ENCODE measurements at places on chromosomes 7 and 10.

DNA sequence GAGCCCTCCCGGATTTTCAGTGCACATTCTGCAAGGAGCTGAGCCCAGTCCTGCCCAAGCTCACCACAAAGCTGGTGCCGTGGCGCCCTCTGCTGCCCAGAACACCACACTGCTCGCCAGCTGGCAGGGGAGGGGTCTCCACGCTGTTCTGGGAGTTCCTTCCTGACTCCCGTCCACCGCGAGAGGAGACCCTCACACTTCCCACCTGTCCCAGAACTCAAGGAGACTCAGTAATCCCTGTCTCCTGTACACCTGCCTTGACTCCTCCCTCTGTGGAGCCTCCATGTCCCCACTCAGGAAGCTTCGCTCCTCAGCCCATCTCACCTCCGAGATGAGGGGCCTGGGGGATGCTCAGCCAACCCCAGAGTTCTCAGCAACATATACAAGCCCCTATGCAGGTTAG, 11.3 kb downstream of the C10orf105 start:
- peak; percentile 88 for DNase-seq

- DNase-seq, result no peak
These were observed 266.2 kb upstream of the PHF14 start for GRCh38 chr7:10707519-10707918.

GRCh38 chr10:112964482-112964881, 14.4 kb downstream of the TCF7L2 start:
- no peak for DNase-seq

DNA sequence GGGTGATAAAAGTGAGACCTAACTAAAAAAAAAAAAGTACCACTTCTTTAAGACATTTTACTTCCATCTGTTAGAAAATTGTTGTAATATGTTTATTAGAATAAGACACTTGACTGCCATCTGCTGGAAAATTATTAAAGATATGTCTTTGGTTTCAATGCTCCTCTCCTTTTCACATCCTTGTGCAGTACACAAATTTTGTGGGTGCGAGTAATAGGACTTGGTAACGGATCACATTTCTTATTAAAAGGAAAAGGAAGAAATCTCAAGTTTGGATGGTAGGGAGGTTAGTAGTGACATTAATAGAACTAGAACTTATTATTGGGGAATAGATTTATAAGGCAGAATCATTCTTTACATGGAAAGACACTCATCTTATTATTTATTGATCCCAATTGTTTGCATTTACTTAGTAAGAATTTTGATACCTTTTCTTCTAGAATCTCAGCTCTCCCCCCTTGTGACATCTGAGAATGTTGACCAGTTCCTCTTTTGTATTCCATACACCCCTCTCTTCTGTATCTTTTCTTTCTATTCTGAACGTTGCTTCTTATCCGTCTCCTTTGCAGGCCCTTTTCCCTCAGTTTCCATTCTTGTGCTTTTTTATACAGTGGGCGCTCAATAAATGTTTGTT, 43.0 kb upstream of the RPA3 start:
- no peak for DNase-seq

- DNase-seq, result no peak
These were observed 100.5 kb downstream of the GLCCI1 start for GRCh38 chr7:8068892-8069686.

GRCh38 chr10:113515161-113515560, 37.7 kb upstream of the HABP2 start:
- no peak for DNase-seq

GRCh38 chr10:1158066-1158465, 101.9 kb downstream of the WDR37 start:
- no peak for DNase-seq

- DNase-seq, result no peak
These were observed 89.3 kb downstream of the DNMBP start for GRCh38 chr10:99920486-99920885.

GRCh38 chr10:43785252-43785651, 136.6 kb upstream of the ZNF32 start:
- peak; percentile 38 for DNase-seq

- DNase-seq, result no peak
These were observed 44.8 kb downstream of the ADCYAP1R1 start for GRCh38 chr7:31096877-31097258.

GRCh38 chr10:12984165-12984747, 17.3 kb downstream of the CCDC3 start:
- no peak for DNase-seq

DNA sequence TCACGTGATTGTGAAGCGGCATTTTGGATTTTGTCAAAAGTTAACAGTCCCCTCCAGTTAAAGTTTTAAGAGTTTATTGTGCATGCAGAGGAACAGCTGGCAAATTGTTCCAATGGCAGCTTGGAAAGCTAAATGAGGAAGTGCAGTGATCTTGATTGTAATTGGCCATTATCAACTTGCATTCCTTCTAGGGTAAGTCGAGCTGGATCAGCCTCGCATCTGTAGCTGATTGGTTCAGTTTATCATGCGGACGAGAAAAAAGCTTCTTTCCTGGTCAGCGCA, 566 bp downstream of the ZNF789 start:
- DNase-seq, result peak; percentile 50

GRCh38 chr7:484356-485101, 35.1 kb downstream of the PDGFA start:
- DNase-seq, result peak; percentile 69

GRCh38 chr10:35573796-35574195, 31.3 kb upstream of the GJD4 start:
- DNase-seq, result no peak

DNA sequence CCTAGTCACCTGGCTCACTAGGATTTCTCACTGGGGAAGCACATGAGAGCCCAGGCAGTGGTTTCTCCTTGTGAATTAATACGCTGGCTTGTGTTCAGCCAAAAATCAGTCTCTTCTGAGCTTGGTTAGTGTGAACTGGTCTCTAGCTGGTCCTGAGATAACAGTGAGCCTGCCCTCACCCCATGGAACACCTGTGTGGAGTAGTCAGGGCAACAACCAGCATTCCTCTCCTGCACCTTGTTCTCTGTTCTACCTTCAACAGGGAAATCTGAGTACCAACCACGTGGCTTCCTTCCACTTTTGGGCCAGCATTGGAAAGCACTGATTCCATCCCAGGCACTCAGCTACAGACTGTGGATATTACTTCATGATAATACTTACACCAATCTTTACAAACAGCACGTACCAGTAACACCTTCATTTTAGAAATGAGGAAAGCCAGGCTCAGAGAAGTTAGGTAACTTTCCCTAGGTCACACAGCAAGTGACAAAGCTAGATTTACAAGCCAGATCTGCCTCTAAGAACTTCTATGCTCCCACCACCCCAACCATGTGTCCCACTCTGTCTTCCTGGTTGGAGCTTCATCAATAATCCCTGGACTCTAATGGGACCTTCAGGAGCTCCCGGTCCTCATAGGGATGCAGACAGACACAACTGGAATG, 106.6 kb downstream of the GRID1 start:
- no peak for DNase-seq

GRCh38 chr7:112202816-112203215, 3.4 kb downstream of the DOCK4 start:
- no peak for DNase-seq

DNA sequence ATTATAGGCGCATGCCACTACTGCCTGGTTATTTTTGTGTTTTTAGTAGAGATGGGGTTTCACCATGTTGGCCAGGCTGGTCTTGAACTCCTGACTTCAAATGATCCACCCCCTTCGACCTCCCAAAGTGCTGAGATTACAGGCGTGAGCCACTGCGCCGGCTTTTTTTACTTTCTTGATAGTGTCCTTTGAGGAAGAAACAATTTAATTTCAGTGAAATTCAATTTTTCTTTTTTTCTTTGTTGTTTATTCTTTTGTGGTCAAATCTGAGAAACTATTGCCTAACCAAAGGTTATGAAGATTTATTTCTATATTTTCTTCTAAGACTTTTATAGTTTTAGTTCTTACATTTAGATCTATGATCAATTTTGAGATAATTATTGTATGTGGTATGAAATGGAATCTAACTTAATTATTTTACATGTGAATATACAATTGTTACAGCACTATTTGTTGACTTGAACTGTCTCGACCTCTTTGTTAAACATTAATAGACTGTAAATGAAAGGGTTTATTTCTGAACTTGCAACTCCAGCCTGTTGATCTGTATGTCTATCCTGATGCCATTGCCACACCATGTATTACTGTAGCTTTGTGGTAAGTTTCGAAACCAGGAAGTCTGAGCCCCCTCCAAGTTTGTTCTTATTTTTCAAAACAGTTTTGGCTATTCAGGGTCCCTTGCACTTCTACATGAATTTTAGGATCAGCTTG, 19.8 kb upstream of the RASSF4 start:
- no peak for DNase-seq

Measured in ELF-1 (cell line).